CD4-positive, alpha-beta T cell treated with Interleukin-21 for 1 hour (primary cell): ENCODE measurements at places on chromosomes 13 and 19.

- no peak for DNase-seq
These were observed 881 bp downstream of the ARHGAP33 start for GRCh38 chr19:35776102-35776788.

DNA sequence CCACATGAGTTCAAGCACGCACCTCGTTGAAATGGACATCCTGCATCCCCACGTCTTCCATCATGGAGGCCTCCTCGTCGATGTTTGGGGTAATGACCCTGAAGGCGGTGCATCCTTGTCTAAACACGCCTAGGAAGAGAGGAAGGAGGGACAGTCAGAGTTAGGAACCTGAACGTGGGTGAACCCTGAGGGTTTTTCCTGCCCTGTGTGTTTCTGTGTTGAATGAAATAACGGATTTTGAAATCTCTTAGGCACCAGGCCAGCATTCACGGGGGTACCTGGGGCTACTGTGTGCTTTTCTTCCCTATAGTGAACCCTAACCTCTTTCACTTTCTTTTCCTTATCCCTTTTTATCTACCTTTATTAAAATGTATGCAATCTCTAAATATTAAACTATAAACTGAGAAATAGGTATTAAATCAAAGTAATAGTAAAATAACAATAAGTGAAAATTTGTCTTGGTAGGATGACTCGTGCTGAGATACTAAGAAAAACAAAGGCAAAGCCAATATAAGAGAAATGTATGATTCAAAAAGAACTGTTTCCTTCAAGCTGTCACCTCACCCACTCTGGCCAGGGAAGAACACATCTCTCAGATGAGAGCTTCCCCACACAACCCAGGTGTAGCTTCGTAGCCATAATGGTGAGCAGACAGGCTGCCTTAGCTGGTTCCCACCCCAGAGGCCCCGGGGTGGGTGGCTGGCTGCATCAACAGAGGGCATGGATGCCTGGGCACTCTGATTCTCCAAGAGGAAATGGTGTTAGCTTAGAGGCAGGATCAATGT, 72.1 kb upstream of the SLC15A1 start:
- DNase-seq: no peak

DNA sequence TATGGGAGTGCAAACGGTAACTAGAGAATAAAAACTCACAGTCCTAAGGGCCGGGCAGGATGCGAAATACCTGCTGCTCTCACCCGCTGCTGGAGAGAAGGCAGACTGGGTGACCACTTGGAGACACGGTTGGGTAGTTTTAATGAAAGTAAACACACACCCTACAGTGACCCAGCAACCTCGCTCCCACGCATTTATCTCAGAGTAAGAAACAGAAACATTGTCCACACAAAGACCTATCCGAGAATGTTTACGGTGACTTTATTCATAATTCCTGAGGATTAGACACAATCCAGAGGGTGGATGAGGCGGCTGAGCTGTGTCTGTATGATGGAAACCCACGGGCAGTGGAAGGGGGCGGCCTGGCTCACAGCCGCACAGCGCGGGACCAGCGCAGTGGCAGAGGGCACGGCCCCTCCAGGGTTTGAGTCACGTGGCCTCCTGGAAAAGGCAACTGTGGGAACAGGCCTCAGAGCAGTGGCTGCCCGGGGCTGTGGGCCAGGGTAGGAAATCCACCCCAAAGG, 73.5 kb upstream of the C13orf46 start:
- DNase-seq: no peak

GRCh38 chr19:2540646-2541454, 64.9 kb downstream of the GADD45B start:
- DNase-seq: no peak

- DNase-seq: no peak
These were observed 98.0 kb downstream of the ESD start for GRCh38 chr13:46698910-46699460.

DNA sequence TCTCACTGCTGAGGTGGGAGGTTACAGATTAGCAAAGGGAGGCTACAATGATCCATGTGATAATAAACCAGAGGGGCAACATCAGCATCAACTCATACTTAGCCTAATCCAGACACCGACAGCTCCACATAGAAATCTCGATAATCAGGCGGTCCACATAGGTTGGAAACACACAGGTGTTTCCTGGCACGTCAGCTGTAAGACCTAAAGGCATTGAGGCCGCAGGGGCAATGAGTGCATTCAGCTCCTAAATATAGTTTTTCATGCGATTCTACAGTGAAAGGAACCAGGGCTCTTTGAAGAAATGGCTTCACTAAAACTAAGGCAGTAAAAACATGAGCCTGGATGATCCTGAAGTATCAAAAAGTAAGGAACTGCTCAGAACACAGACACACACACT, 19.3 kb downstream of the PLPP2 start:
- no peak for DNase-seq
